ENCODE measurements at places on chromosomes 1 and 21.
A peak's percentile ranks its signal among the peaks of the same experiment; 100 is the strongest.

DNA sequence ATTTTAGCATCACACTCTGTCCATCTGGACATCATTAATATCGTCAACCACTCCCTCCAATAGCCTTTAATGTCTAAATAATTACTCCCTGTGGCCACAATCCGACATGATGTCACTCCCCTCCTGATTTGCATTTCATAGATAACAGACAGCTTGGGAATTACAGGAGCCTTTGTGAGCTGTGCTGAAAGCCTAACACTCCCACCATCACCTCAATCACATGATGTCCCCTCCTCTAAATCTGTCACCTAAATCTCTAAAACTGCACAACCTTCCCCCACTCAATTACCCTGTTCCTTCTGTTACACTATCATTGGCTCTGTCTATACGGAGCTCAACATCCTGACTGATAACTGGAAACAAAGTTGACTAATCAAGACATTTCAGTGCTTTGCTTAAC, 14.3 kb downstream of the NHLH2 start:
- DNase-seq = no peak

- DNase-seq = no peak
Measured at GRCh38 chr1:207719234-207719633, 32.6 kb upstream of the CD46 start.

- DNase-seq = no peak
Measured at GRCh38 chr1:173117761-173118160, 67.0 kb upstream of the TNFSF18 start.

- DNase-seq = no peak
Measured at GRCh38 chr1:94919241-94920030, 7.5 kb downstream of the CNN3 start.

DNA sequence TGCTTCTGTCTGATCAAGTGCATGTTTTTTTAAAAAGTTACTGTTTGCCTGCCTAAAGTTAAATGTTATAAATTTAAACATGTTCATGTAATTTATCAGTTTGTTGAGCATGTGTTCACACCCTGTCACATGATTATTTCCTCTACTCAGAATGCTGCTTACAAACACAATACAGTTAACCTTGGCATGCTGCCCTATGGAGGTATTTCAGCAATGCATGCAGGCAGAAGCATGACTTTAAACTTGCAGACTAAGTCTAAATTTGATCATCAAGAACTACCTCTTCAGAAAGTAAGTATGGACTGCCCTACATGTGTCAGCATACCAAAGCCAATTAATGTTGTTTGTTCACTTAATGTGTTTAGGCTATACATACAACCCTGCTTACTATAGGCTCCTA, 161.6 kb downstream of the LRRC40 start:
- DNase-seq = peak; percentile 25

GRCh38 chr1:245306020-245306419, 151.2 kb downstream of the KIF26B start:
- no peak for DNase-seq

- no peak for DNase-seq
Measured at GRCh38 chr1:94468708-94469107, 50.5 kb downstream of the ABCD3 start.

GRCh38 chr1:217369271-217369981, 261.5 kb downstream of the GPATCH2 start:
- DNase-seq = no peak

DNA sequence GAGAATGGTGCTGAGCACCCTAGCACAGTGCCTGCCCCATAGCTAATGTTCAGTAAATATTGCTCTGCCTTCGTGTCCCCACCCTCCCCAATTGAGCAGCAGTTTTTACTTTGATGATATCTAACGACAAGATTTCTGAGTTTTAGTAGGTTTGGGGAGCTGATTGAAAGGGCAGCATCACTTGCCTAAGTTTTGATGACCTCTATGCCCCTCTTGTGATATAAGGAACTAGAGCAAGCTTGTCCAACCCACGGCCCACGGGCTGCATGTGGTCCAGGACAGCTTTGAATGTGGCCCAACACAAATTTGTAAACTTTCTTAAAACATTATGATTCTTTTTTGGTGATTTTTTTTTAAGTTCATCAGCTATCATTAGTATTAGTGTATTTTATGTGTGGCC, 1.6 kb downstream of the CNIH4 start:
- no peak for DNase-seq

GRCh38 chr21:29640080-29640508, 299.7 kb downstream of the GRIK1 start:
- no peak for DNase-seq

GRCh38 chr1:51906306-51907078, 28.0 kb upstream of the NRDC start:
- DNase-seq = no peak

- DNase-seq = peak; percentile 24
Measured at GRCh38 chr1:65235867-65236805, 73.2 kb upstream of the DNAJC6 start.

GRCh38 chr1:206589206-206589605, 23.1 kb downstream of the EIF2D start:
- no peak for DNase-seq

- no peak for DNase-seq
Measured at GRCh38 chr1:91122106-91122717, 100.4 kb upstream of the ZNF644 start.

DNA sequence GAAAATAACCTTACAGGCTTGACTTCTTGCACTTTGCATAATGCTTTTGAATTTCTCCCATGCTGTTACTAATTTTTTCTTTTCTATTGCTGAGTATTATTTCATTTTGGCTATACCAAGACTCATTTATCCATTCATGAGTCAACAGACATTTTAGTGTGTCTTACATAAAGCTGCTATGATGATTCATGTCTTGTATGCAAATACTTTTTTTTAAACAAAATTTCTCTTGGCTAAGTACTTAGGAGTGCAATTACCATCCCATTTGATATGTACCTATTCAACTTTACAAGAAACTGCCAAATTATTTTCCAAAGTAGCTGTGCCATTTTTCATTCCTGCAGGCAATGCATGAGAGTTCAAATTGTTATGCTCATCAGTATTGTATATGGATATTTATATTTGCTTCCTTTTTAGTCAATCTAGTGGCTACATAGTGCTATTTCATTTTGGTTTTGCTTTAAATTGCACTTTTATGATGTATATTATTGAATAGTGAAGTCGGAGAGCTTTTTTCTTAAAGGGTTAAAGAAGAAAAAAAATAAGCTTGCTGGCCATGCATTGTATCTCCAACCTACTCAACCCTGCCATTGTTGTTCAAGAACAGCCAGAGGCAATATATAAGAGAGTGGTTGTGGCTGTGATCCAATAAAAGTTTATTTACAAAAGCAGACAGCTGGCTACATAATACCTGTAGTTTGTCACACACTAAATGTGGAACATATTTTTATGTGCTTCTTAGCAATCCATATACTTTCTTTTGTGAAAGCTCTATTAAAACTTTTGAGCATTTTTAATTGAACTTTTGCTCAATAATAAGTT, 862.8 kb downstream of the KCNT2 start:
- no peak for DNase-seq

DNA sequence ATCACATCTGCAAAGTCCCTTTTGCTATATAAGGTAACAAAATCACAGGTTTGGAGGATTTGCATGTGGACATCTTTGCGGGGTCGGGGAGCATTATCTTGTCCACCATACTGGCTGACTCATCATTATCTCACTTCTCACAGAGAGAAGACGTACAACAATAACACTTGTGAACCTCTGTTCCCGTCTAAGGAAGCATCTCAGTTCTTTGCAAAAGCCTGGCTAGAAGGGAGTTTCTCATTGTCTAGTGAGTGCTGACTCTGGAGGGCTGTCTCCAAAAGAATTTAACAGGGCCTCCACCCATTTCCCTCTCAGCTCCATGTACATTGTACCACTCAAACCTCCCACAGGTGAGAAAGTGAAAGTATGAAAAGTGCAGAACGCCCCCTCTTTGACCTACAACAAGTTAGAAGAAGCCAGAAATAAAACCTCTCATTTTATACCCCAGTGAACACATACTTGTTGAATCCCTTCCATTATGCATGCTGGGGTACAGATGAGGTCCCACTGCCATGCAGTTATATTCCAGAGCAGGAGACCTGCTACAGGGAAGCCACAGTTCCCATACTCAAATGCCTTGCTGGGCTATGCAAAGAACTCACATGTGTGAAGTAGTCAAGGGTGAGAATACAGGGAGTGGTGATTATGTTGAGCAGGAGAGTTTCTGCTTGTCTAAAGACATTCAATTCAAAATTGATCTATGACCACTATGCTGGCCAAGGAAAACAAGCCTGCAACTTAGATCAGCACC, 121.7 kb upstream of the PRDX6 start:
- DNase-seq = no peak

DNA sequence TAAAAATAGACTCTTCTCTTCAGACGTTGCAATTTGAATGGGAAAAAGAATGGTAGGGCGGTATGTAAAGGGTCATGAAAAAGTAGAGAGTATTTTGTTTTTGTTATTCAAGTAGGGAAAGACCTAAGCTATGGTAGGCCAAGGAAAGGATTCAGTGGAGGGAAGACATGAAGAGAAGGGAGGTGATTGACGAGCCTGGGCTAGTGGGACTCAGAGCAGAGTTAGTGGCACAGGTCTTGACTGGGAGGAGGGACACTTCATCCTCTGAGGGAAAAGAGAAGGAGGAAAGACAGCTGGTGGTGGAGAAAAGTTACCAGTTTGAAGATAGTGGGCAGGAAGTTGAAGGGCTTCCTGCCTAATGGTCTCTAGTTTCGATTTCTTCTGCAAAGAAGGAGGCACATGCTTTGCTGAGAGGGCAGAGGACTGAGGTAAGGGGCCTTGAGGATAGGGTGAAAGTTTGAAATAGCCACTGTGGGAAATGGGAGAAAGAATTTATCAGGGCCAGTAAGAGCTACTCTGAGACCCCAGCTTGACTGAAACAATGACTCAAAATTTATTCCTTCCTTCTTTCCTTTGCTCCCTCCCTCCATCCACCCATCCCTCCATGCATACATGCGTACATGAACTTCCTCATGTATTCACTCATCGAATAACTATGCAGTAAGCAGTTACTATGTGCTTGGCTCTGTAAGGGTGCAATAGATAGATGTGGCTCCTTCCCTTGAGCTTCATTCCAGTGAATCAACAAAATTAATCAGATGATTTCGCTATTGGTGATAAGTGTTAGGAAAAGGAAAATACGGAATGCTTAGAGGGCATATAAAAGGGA, 4.2 kb downstream of the CD48 start:
- no peak for DNase-seq

DNA sequence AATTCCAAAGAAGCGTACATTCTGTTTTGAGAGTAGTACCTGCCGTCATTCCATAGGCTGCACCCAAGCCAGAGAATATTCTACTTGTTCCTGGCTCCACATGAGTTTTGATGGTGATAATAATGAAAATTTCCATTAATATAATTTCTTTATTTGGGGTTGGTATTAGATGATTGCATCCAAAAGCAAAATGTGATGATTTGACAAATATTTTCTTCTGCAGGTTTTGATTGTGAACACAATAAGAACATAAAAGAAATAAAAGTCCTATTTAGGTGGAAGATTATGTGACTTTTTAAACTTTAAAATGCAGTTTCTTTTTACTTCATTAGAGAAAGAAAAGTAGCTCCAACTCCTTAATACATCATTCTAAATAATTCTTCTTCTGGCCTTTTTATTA, 284.8 kb upstream of the FMN2 start:
- no peak for DNase-seq

- no peak for DNase-seq
Measured at GRCh38 chr1:213720032-213720431, 267.7 kb upstream of the PROX1 start.

DNA sequence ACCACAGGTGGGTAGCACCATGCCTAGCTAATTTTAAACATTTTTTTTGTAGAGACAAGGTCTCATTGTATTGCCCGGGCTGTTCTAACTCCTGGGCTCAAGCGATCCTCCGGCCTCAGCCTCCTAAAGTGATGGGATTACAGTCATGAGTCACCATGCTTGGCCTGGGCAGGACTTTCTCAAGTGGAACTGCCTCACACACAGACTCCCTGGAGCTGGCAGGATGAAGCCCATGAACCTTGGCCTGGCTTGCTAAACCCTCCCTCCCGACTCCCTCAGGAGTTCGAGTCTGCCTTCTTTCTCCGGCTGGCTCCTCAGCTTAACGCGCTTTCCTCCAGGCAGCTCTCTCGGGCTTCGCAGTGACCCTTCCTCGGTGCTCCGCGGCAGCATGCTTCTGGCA, 7.7 kb upstream of the ECE1 start:
- DNase-seq = peak; percentile 39

DNA sequence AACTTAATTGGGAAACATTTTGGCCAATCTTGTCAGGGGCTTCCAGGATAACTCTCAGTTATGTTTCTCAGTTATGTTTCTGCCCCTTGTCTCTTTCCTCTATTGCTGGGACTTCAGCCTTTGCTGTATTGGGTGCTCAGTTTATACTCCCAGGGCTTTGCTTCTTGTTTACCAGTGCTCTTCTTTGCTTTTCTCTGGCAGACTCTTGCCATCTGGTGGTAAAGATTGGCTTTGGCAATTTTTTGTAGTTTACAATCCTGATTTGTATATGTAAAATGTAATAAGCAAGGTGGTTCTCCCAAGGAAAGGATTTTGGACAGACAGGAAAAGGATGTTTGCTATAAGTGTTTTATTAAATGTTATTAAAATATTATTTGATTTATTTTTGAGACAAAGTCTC, 37.9 kb downstream of the FABP3 start:
- peak; percentile 52 for DNase-seq

DNA sequence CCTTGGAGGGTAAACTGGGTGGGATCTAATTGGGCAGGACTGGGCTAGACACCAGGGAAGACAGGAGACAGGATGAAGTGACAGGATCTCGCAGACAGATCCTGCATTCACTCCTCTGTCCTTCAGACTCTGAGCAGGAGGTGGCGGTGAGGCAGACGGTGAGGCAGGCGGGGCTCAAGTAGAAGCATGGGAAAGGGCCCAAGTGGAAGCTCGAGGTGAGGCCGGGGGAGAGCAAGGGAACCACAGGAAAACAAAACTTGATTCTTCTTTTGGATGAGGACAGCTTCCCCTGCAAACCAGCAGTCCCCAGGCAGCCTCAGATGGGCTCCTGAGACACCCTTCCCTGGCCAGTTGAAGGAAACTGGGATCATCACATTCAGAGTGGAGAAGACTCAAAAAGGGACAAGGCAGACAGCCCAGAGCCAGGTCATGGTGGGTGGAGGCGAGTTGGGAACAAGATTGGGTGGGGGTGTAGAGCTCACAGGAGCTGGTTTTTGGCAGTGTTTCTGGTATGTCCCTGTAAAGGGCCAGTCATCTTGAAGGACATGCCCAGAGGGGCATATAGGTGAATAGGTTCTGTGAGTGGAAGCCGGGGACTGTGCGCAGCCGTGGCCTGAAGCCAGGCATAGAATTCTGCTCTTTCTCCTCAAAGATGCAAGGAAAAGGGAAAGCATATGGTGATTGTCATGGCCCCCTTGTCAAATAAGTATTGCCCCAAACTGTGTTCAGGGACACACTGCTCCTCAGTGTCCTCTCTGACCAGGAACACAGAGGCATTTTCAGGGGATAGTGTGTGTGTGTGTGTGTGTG, 18.0 kb downstream of the INKA2 start:
- DNase-seq = no peak

Data from NCI-H446 treated with DMSO at 0.1 percent for 48 hours (cell line).